ENCODE measurements at places on chromosomes 7 and 10.

GRCh38 chr7:137715121-137715520 lies 131.7 kb downstream of the DGKI start:
- no peak for DNase-seq

DNA sequence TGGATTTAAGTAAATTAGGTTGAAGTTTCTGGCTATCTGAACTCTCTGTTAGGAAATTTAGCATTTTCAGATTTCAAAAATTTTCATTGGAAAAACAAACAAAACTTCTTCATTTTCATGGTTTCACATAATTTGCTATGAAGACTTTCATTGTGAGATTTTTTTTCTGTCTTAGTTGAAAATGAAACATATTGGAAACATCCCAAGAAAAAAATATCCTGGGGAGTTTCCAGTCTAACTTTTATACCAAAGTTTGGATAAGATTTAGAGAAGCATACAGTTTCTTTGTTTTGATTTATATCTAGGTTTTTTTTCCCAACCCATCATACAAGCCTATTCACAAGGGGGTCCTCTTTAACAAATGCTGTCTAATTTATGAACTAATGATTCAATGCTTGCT lies 300.5 kb upstream of the SEMA3A start:
- DNase-seq: no peak

GRCh38 chr10:86001521-86001920 lies 365.1 kb downstream of the GRID1 start:
- no peak for DNase-seq

DNA sequence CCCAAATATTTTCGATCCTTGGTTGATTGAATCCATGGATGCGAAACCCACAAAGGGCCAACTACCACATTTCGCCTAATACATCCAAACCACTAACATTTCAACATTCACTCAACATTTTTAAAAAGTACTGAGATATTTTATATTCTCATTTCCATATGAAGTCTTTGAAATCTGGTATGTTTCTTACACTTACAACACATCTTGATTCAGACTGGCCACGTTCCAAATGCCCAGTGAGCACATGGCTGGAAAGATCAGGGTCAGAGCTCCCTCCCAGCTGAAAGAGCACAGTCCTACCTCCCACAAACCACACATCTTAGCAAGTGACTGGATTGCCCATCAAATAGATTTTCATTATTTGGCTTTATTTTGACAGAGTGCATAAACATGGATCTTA lies 18.9 kb downstream of the NCAPG2 start:
- DNase-seq: peak; percentile 40

GRCh38 chr7:44212018-44212417 lies 11.2 kb downstream of the YKT6 start:
- DNase-seq: no peak

- no peak for DNase-seq
Observed at GRCh38 chr10:62016623-62017490, 115.4 kb downstream of the ARID5B start.

DNA sequence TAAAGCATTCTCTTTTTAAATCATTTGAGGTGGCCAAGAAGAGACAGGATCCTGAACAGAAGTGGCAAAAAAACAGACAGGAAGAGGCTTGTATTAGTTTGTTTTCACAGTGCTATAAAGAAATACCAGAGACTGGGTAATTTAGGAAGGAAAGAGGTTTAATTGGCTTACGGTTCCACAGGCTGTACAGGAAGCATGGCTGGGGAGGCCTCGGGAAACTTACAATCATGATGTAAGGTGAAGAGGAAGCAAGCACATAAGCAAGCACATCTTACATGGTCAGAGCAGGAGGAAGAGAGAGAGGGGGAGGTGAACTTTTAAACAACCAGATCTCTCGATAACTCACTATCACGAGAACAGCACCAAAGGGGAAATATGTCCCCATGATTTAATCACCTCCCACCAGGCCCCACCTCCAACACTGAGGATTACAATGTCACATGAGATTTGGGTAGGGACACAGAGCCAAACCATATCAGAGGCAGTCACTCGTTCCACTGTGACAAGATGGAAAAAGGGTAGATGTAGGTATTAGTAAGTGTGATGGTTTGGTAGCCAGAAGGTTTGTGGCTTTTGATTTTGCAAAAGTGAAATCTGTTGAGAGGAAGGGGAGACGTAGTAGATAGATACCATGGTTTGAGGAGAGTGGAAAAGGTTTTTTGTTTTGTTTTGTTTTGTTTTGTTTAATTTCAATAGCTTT lies 5.1 kb downstream of the MSRB2 start:
- DNase-seq: no peak
